Activated CD8-positive, alpha-beta memory T cell treated with anti-CD3 and anti-CD28 coated beads, Interleukin-2, amount 10 ng/mL, durations not matched to agents 7 days and 5 days (primary cell): ENCODE measurements at places on chromosomes 3 and 15. TPM values are rescaled to one million over a fixed set of nuclear protein-coding genes. Genes with fewer than 3 reads are reported as not detected.

DNA sequence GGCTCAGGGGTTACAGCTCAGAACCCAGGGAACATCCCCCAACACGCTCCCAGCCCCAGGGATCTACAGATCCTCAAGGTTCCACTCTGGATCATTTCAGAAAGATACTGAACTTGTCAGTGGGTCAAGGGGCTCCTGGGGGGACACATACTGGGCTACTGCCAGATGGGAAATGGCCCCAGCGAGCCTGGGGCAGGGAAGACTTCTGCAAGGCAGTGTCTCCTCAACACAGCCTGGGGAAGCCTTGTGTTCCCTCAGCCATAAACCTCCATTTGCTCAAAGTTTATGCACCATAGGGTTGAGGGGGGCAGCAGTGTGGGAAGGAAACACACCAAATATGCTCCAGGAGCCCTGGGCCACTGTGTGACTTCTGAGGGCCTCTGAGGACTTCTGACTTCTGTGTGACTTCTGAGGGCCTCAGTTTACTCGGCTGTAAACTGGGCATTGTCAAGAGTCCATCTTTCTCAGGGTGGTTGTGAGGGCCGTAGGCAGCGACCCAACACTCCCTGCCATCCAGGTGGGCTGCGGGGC lies 58.4 kb downstream of the IQSEC1 start:
- H3K36me3 ChIP-seq: peaks cover 12% of the 10 kb centered on the region
- H3K4me3 ChIP-seq: peak overlapping the region; percentile 73
- no peaks in the 10 kb centered on the region for H3K27me3 ChIP-seq

- H3K36me3 ChIP-seq: peaks cover 7% of the 10 kb centered on the region
- DNase-seq: no peak
- no peak overlapping the region for H3K27ac ChIP-seq
- no peaks in the 10 kb centered on the region for H3K27me3 ChIP-seq
Observed at GRCh38 chr15:42457445-42458442, 33.2 kb downstream of the ZNF106 start.

DNA sequence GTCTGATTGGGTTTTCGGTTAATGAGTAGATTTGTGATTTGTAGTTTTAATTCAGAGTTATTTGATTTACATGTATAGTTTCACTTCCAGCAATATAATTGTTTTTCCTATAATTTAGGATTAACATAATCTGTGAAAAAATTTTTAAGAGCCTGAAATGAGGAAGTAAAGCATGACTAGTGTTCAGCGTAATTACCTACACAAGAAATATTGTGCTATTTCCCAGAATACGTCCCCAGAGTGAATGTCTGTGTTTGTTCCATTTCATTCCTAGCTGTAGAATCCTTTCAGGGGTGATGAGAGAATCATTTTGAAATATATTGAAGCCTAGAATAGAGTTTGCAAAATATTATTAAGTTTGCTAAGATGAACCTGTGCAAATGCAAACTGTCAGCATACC lies 247.1 kb downstream of the BBX start:
- H3K4me3 ChIP-seq: no peak overlapping the region
- no peaks in the 10 kb centered on the region for H3K27me3 ChIP-seq
- peaks cover 24% of the 10 kb centered on the region for H3K36me3 ChIP-seq
- DNase-seq: no peak
- no peaks in the 10 kb centered on the region for H3K4me1 ChIP-seq

Gene ATP13A5
- total RNA-seq: not detected

Gene TF
- 0.91 TPM for total RNA-seq

Gene HDC
- 0.40 TPM for total RNA-seq

Gene CCRL2
- 11.9 TPM for total RNA-seq

Gene SRGAP3
- total RNA-seq: 2.8 TPM
